ENCODE measurements at places on chromosomes 1 and 21. TPM values are rescaled to one million over a fixed set of nuclear protein-coding genes. Genes with fewer than 3 reads are reported as not detected.

The PADI1 gene
- polyA plus RNA-seq, result not detected

The RPAP2 gene
- polyA plus RNA-seq, result 30.3 TPM

GRCh38 chr1:156652131-156652991 lies 10.4 kb downstream of the BCAN start:
- no peak for DNase-seq

DNA sequence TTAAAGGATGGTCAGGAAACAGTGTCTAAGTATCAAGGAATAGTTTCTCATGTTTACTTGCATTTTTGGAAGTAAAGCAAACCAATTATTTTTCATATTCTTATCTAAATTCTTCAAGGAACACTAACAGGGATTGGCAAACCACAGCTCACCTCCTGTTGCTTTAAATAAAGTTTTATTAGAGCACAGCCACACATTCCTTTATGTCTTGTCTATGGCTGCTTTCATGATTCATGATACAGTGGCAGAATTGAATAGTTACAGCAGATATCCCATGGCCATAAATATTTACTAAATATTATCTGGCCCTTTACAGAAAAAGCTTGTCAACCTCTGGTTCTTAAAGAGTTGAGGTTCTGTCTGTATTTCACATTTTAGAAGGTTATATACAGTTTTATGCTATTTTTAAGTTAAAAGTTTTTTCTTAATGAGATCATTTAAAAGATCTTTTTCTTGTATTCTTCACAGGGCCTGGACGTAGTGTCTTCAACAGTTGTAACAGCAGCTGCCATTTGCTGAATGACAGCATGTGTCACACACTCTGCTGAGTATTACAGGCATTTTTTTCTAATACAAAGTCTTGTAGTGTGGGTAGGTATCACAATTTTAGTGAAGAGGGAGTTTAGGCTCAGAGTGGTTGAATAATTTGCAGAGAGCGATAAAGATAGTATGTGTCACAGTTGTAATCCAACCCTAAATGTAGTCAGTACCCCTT lies 2.6 kb downstream of the ZNF691 start:
- no peak for DNase-seq

DNA sequence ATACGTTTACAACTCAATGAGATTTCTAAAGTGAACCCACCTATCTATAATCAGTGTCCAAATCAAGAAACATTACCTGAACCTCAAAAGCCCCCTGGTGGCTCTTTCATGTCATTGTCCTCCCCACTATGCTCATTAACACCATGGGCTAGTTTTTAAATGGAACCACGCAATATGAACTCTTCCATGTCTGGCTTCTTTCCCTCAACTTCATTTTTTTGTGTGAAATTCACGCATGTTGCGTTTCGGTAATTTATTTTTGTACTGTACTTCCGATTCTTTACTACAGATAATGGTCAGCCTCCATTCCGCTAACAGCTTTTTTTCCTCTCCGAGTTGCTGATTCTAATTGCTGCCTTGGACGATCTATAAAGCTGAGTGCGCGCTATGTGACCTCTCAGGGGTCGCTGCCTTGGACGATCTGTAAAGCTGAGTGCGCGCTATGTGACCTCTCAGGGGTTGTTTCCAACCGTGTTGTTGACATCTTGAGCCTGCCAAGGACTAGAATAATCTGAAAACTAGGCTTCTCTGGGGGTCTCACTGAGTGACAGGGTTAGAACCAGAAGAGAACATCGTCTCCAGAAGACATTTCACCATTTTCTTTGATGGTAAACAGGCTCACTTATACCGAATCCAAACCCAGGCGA lies 1.1 kb upstream of the CACYBP start:
- peak; percentile 56 for DNase-seq

DNA sequence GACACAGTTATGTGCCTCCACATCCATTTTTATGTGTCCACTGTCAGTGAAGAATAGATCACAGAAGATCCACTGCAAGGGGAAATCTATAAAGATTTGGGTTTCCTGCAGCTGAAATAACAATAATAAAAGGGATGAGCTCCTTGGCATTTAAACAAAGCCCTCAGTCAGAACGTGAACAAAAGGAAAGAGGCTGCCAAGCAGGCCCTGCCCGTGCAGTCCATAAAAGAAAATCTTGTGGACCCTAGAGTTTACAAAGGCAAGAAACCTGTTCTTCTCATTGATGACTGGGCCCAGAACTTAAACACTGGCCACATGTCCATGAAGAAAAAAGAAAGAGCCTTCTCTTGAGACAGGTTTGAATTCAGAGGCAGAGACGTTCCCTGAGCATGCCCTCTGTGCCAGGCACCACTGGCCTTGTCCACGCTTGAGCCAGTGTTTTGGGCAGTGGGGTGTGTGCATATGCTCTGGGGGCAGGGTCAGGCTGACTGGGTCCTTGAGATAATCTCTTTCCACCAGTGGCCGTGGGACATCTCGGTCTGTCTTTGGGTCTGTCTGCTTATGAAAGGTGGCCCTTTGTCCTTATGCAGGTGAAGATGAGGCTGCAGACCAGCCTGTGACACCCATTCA lies 142.7 kb downstream of the HIVEP3 start:
- no peak for DNase-seq

GRCh38 chr1:229869687-229870086 lies 197.4 kb upstream of the GALNT2 start:
- no peak for DNase-seq

Data from right renal cortex interstitium (tissue), 3 donors.